Activated CD8-positive, alpha-beta memory T cell treated with anti-CD3 and anti-CD28 coated beads for 4 hours (primary cell): ENCODE measurements at places on chromosomes 6 and 20.

GRCh38 chr6:157527471-157527907 is 146.5 kb downstream of the ZDHHC14 start:
- DNase-seq: no peak

- no peak for DNase-seq
These were observed 31.3 kb upstream of the CHD6 start for GRCh38 chr20:41649489-41649888.

DNA sequence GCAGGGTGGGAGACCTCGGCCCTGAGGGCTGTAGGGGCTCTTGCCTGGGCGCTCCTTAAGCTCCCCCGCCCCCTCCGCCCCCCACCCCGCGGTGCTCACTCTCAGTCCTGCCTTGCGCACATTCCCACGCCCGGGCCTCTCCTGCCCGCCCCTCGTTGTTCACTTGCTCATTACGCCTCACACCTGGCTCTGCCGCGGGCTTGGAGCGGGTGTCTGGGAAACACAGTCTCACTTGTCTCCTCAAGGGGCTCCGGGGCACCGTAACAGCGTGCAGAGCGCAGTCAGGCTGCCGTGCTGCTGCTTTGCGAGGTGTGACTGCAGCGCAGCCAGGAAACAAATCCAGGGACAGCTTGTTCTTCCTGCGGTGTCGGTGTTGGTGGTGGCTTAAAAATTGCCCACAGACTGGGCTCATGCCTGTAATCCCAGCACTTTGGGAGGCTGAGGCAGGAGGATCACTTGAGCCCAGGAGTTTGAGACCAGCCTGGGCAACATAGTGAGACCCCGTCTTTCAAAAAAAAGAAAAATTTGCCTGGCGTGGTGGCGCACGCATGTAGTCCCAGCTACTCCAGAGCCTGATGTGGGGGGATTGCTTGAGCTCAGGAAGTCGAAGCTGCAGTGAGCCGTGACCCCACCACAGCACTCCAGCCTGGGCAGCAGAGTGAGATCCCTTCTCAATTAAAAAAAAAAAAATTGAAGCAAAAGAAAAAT is 4.6 kb downstream of the NPBWR2 start:
- DNase-seq: no peak

GRCh38 chr20:8272766-8273165 is 140.7 kb downstream of the PLCB1 start:
- no peak for DNase-seq

DNA sequence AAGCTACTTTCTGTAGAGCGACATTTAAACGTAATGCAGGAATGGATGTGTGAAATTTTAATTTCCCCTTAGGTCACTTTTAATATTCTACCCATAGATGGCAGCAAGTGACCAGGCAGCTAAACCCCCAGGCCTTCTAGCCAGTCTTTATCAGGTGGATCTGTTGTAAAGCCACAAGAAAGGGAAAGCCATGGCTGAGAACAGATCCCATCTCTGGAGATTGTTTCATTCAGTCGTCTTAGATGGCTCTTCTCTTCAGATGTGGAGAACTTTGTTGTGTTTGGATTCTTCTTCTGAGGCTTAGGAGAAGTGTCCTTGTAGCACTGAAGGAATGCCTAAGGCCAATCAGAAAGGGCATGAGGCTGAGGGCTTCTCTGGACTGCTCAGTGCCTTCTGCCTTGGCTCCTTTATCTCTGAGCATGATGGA is 15.8 kb upstream of the RNF182 start:
- DNase-seq: no peak

DNA sequence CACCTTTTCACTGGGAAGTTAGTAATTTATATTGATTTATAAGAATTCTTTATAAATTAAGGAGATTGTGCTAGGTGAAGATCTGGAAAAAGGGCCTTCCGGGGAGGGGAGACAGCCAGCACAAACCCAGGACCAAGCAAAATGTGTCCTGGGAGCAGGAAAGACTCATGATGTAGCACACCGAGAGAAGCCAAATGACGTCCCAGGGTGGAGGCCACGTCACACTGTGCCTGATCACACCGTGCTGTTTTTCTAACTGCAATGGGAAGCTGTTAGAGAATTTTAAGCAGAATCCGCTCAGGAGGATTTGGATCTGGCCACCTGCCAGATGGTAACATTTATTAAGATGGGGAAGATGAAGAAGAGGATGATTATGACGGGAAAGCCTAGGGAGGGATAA is 72.7 kb upstream of the AKAP12 start:
- DNase-seq: no peak

DNA sequence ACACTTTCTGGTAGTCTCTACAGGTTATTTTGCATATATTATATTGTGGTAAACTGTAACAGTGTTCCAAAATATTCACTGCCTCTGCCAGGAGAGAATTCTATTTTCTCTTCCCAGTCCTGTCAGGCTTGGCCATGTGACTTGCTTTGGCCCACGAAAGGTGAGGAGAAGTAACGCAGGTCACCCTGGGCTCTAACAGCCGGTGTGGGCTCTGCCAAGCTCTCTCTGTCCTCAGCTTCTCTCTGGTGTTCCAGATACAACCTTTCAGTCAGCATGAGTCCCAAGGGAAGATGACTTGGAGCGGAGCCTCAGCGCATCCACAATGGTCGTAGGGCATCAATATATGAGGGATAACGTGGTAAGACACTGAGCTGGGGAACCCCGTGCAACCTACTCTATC is 113.0 kb upstream of the RREB1 start:
- DNase-seq: no peak

- no peak for DNase-seq
These were observed 42.4 kb downstream of the PKHD1 start for GRCh38 chr6:52045033-52045432.

- no peak for DNase-seq
These were observed 74.0 kb upstream of the FRMD1 start for GRCh38 chr6:168152980-168153379.

DNA sequence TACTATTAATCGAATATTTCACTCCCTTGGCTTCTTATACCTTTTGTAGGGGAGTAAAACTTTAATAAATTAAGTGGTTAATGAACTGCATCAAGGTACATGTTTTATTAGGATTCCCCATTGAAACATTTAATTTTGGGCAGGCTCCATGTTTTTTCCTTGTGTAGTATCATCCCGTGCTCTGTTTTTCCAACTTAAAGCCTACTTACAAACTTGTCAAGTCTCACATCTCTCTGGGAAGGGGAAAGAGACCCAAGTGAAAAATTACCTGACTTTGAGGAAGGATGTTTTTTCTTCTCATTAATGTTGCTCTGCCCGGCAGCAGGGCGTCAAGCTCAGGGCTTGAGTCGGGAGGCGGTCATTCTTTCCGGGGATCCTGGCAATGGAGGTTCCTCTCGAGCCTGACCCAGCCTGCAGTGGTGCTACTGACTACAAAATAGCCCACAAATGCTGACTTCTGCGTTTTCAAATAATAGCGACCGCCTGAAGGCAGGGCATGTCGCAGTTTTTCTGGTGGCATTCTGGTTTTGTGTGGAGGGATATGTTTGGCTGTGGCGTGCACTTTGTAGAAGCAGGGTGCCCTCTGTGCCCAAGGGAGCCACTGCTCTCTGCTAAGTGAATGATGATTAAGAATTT is 2.4 kb downstream of the DSP start:
- DNase-seq: no peak

- no peak for DNase-seq
These were observed 94.5 kb upstream of the BTN3A2 start for GRCh38 chr6:26270486-26270861.

- no peak for DNase-seq
These were observed 46.7 kb upstream of the NNAT start for GRCh38 chr20:37474386-37474785.
